ENCODE measurements at places on chromosomes 7 and 10. TPM values are rescaled to one million over a fixed set of nuclear protein-coding genes. Genes with fewer than 3 reads are reported as not detected.

EXOC6 gene
- total RNA-seq: 63.1 TPM

DOCK4 gene
- 18.9 TPM for total RNA-seq

PON2 gene
- 95.3 TPM for total RNA-seq

MUC3A gene
- 0.21 TPM for total RNA-seq

LRRC61 gene
- 38.1 TPM for total RNA-seq

GRCh38 chr7:1229956-1230355 lies 2.7 kb upstream of the UNCX start:
- peaks cover 79% of the 10 kb centered on the region for H3K27me3 ChIP-seq
- no peak for DNase-seq
- H3K4me1 ChIP-seq: no peaks in the 10 kb centered on the region
- no peak overlapping the region for H3K27ac ChIP-seq
- H3K4me3 ChIP-seq: no peak overlapping the region

DNA sequence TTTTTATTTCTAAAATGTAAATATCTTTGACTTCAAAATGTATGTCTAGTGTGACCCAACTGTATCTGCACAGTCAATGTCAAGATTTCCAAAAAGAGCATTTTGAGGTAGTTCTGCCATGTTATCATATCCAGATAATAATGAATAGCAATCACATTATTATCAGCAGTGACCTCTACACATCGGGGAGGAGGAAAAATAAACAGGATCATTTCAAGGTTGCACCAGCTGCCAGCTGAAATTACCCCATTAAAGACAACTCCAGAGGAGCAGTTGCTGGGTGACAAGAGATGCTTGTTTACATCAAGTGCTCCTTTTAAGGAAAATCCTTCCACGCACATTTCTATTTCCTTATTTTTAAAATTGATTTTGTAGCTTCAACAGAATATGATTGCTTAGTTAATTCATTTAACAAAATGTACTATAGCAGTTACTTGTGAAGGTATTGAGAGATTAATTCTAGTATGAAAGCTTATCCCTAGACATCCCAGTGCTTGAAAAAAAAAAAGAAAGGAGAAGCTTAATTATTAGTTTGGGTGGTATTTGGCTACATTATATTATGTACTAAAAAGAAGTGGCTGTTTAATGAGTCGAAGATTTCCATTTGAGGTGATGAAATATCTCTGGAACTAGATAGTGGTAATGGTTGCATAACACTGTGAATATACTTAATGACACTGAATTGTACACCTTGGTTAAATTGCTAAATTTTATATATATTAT lies 19.3 kb upstream of the SLC35G1 start:
- H3K4me3 ChIP-seq: no peak overlapping the region
- no peaks in the 10 kb centered on the region for H3K27me3 ChIP-seq
- H3K27ac ChIP-seq: no peak overlapping the region
- no peaks in the 10 kb centered on the region for H3K4me1 ChIP-seq
- no peaks in the 10 kb centered on the region for H3K36me3 ChIP-seq

GRCh38 chr7:155558961-155559360 lies 12.6 kb upstream of the CNPY1 start:
- no peak for DNase-seq
- H3K36me3 ChIP-seq: no peaks in the 10 kb centered on the region
- H3K27ac ChIP-seq: no peak overlapping the region
- no peak overlapping the region for H3K4me3 ChIP-seq

- no peak for DNase-seq
- no peak overlapping the region for H3K27ac ChIP-seq
- no peaks in the 10 kb centered on the region for H3K27me3 ChIP-seq
- H3K36me3 ChIP-seq: no peaks in the 10 kb centered on the region
Measured at GRCh38 chr10:119337796-119338432, 130.5 kb downstream of the GRK5 start.

DNA sequence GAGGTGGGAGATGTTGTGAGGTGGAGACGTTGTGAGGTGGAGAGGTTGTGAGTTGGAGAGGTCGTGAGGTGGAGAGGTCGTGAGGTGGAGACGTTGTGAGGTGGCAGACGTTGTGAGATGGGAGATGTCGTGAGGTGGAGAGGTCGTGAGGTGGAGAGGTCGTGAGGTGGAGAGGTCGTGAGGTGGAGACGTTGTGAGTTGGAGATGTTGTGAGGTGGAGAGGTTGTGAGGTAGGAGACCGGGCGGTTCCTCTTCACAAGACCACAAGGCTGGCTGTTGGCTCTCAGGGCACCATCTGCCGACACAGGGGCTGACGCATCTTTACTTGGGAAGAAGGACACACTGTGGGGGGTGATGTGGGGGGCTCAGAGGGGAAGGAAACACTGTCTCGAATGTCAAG lies 34.7 kb upstream of the SHH start:
- no peak overlapping the region for H3K27ac ChIP-seq
- no peak for DNase-seq
- H3K4me1 ChIP-seq: no peaks in the 10 kb centered on the region
- H3K27me3 ChIP-seq: no peaks in the 10 kb centered on the region

DNA sequence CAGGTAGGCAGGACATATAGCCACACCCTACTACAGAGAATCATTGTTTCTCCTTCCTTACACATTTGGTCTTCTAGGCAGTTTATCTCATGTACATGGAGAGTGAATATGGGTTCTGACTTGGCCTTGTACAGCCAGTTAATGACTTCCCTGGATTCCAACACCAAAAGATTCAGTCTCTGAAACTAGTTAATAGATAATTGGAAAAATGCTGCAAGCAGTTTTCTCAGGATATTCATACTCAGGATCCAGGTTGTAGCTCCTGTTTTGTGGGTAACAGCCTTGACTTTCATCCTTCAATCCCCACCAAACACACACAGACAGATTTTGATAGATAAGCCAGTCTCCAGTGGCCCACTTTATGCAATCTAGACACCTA lies 690.2 kb downstream of the NRG3 start:
- no peaks in the 10 kb centered on the region for H3K36me3 ChIP-seq
- H3K27me3 ChIP-seq: no peaks in the 10 kb centered on the region
- no peak overlapping the region for H3K4me3 ChIP-seq
- no peak overlapping the region for H3K27ac ChIP-seq

DNA sequence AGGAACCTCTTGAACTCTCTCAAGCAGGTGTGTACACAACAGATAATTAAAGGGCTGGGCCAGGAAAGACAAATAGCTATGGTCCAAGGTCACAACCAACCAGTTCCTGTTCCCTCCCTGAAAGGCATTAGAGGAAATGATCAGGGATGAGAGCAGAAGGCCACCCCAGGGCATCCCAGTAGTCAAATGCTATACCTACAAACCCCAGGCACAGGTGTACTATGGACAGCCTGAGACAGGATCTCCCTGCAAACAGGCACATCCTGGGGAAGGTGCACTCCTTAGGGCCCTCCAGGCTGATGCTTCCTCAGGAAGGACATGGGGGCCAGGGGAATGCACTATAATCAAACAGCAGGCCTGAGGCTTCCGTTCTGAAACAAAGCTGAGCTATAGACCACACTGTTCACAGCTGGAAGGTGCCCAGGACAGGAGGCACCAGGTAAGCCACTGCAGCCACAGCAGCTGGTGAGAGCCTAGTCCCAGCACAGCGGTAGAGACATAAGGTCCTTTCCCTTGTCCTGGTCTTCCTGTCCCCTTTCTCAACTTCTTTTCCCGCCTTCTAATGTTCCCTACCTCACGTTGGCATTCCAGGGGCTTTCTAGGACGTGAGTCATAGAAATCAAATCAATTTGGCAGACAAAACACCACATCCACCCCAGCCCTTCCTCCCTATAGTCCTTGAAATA lies 13.3 kb downstream of the PARP12 start:
- H3K27ac ChIP-seq: peak overlapping the region; percentile 31
- DNase-seq: no peak
- H3K27me3 ChIP-seq: no peaks in the 10 kb centered on the region
- peaks cover 16% of the 10 kb centered on the region for H3K4me1 ChIP-seq

DNA sequence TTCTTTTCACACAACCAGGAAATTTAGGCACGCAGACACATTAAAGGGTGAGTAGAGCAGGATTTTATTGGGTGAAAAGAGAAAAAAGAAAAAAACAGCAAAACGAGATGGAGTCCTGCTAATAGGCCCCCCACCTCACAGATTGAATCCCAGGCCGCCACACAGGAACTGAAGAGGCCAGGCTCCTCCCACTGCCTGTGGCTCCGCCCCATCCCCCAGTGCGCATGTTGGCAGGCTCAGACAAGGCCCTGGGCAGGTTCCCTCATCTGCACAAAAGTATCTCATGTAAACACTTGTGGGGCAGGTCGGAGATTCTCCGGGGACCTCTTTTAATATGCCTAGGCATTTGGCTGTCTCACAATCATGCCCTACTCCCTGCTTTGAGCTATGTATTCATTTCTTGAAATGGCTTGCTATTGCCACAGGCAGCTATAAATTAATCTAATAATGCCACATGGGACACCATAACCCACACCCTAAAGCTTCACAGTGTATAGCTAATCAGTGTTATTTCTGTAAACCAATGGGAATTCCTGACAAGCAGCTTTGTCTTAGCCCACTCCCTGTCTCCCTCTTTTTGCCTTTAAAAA lies 76.2 kb upstream of the KIF5B start:
- H3K27ac ChIP-seq: no peak overlapping the region
- no peak for DNase-seq
- no peak overlapping the region for H3K4me3 ChIP-seq
- no peaks in the 10 kb centered on the region for H3K27me3 ChIP-seq
- H3K4me1 ChIP-seq: no peaks in the 10 kb centered on the region

GRCh38 chr10:7474388-7474787 lies 63.6 kb upstream of the SFMBT2 start:
- DNase-seq: no peak
- no peak overlapping the region for H3K4me3 ChIP-seq
- H3K4me1 ChIP-seq: peaks cover 11% of the 10 kb centered on the region

DNA sequence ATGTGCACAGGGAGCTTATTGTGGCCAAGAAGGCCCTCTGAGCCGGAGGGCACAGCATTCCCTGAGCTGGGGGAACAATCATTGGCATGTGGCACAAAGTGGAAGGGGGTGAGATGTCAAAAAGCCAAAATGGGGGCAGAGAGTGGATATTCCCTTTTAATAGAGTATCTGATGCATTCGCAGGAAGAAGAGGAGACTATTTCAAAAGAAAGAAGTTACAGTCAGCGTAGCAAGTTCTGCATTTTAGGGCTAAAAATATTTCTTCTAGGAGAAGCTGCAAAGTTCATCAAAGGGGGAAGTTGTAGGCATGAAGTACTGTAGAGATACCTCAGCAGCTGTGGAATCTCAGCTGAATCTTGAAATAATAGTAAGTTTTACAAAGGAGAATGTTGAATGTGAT lies 136.0 kb upstream of the WDR11 start:
- H3K27ac ChIP-seq: no peak overlapping the region
- H3K27me3 ChIP-seq: no peaks in the 10 kb centered on the region
- no peaks in the 10 kb centered on the region for H3K36me3 ChIP-seq
- H3K4me1 ChIP-seq: no peaks in the 10 kb centered on the region
- H3K4me3 ChIP-seq: no peak overlapping the region
- DNase-seq: no peak

GRCh38 chr10:29881811-29882210 lies 177.6 kb downstream of the JCAD start:
- no peak overlapping the region for H3K4me3 ChIP-seq
- no peak overlapping the region for H3K27ac ChIP-seq
- no peaks in the 10 kb centered on the region for H3K36me3 ChIP-seq
- peaks cover 24% of the 10 kb centered on the region for H3K4me1 ChIP-seq

GRCh38 chr7:111082351-111082750 lies 8.6 kb upstream of the LRRN3 start:
- no peak overlapping the region for H3K27ac ChIP-seq
- no peak overlapping the region for H3K4me3 ChIP-seq
- no peaks in the 10 kb centered on the region for H3K27me3 ChIP-seq
- H3K4me1 ChIP-seq: peaks cover 27% of the 10 kb centered on the region
- DNase-seq: peak; percentile 21

GRCh38 chr10:96548589-96548988 lies 34.9 kb upstream of the TLL2 start:
- H3K36me3 ChIP-seq: no peaks in the 10 kb centered on the region
- peak overlapping the region; percentile 34 for H3K27ac ChIP-seq
- H3K4me1 ChIP-seq: peaks cover 33% of the 10 kb centered on the region
- H3K27me3 ChIP-seq: no peaks in the 10 kb centered on the region
- peak; percentile 97 for DNase-seq
- no peak overlapping the region for H3K4me3 ChIP-seq
